Osteocyte (in vitro differentiated cells): ENCODE measurements at places on chromosomes 7 and 10. TPM values are rescaled to one million over a fixed set of nuclear protein-coding genes. Genes with fewer than 3 reads are reported as not detected.

Gene TEX47
- not detected in 2 replicates for total RNA-seq

DNA sequence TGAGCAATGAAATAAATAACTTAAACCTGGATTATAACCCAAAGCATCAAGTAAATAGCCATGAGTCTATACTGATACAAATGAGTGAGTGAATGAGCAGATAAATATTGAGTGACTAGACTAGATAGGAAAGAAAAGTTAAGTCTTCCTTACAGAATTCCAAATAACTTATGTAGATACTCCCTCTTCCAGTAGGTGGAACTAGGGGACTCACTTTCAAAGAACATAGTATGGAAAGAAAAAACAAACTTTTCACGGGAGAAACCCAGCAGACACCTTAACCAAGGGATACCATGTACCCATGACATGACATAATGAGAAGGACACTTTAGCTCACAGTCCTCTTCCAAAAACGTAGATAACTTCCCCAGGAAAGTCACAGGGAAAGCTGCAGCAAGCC is 32.2 kb downstream of the CSGALNACT2 start:
- no peaks in the 10 kb centered on the region for H3K27me3 ChIP-seq
- H3K36me3 ChIP-seq: peaks cover 32% of the 10 kb centered on the region
- DNase-seq: no peak
- no peak overlapping the region for H3K4me3 ChIP-seq
- H3K27ac ChIP-seq: no peak overlapping the region
- no peaks in the 10 kb centered on the region for H3K4me1 ChIP-seq

Gene PLAC9
- 125 and 131 TPM in 2 replicates for total RNA-seq

GRCh38 chr7:24764972-24765744 is 7.9 kb upstream of the GSDME start:
- H3K4me3 ChIP-seq: no peak overlapping the region
- no peak overlapping the region for H3K27ac ChIP-seq

DNA sequence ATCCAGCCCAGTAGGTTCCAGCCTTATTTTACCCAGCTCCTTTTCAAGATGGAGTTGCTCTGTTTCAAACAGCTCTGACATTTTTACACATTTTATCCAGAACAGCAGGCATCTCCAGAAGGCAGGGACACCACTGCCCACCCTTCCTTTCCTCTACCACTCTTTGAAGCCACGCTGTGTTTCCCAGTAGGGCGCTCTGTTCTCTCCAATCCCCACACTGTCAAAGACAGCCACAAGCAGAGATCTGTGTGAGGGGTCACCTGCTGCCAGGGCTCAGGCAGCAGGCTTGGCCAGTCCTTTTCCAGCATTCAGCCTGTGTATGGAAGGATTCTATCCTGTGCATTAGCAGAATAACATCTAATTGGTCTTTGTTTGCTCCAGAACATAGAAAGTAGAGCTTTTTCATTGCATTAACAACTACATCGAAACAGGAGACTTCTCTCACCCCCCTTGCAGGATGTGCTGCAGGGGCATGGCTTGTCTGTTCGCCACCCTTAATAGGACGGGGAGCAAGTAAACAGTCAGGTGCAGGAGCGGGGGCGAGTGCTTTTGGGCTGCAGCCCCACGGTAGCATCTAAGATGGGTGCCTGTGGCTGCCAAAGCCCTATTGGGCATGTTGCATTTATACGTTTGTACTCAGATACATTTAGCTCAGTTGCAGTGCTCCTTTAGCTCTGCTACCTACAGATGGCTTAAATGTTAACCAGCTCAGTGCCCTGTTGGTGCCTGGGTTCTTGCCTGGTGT is 326.1 kb downstream of the GALNT17 start:
- no peak overlapping the region for H3K27ac ChIP-seq
- no peak for DNase-seq
- H3K4me1 ChIP-seq: no peaks in the 10 kb centered on the region
- no peaks in the 10 kb centered on the region for H3K27me3 ChIP-seq

Gene RARRES2
- total RNA-seq: not detected in 2 replicates

DNA sequence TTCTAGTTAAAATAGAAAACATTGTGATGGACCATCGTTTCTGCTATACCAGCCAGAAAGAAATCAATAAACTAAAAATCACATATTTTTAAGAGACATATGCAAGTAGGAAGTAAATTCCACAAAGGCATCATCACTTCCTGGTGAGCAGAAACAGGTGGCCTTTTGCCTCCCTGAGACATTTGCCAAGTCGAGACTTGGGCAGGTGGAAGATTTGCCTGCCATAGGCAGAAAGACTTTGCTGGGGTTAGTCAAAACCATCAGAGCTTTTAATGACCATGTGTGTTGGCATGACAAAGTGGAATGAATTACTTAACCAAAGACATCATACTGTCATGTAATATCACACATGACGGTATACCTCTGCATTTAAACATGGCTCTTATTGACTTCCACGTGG is 66.0 kb upstream of the FGL2 start:
- H3K36me3 ChIP-seq: no peaks in the 10 kb centered on the region
- H3K27me3 ChIP-seq: no peaks in the 10 kb centered on the region
- H3K4me1 ChIP-seq: peaks cover 21% of the 10 kb centered on the region
- H3K4me3 ChIP-seq: no peak overlapping the region
- no peak for DNase-seq
- H3K27ac ChIP-seq: no peak overlapping the region

Gene TMEM236
- 0.08 and 0.11 TPM in 2 replicates for total RNA-seq

DNA sequence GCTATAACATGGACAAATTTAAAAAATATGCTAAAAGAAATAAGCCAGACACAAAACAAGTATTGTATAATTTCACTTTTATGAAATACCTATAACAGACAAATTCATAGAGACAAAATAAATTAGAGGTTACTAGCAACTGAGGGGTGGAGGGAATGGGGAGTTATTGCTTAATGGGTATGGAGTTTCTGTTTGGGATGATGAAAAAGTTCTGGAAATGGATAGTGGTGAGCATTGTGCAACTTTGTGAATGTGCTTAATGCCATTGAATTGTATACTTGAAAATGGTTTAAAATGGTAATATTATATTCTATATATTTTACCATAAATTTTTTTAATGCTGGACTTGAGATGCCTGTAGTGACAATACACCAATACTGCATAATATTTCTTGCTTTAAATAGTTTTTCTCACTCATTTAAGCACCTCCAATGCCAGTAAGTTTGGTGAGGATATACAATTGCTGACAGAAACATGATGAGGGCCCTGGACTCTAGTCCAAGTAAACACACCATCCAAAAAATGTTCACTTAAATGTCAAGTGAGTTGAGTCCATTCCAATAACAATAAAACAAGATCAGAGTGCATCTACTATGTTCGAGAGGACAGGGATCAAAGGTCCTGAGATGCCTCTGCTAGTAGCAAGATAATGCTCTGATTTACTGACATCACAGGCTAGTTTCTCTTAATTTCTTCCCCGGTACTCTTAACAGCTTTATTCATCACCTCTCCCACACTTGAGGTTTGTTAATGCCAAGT is 71.9 kb downstream of the NT5C2 start:
- no peaks in the 10 kb centered on the region for H3K27me3 ChIP-seq
- H3K4me1 ChIP-seq: peaks cover 22% of the 10 kb centered on the region
- no peak for DNase-seq
- peaks cover 11% of the 10 kb centered on the region for H3K36me3 ChIP-seq
- no peak overlapping the region for H3K27ac ChIP-seq

DNA sequence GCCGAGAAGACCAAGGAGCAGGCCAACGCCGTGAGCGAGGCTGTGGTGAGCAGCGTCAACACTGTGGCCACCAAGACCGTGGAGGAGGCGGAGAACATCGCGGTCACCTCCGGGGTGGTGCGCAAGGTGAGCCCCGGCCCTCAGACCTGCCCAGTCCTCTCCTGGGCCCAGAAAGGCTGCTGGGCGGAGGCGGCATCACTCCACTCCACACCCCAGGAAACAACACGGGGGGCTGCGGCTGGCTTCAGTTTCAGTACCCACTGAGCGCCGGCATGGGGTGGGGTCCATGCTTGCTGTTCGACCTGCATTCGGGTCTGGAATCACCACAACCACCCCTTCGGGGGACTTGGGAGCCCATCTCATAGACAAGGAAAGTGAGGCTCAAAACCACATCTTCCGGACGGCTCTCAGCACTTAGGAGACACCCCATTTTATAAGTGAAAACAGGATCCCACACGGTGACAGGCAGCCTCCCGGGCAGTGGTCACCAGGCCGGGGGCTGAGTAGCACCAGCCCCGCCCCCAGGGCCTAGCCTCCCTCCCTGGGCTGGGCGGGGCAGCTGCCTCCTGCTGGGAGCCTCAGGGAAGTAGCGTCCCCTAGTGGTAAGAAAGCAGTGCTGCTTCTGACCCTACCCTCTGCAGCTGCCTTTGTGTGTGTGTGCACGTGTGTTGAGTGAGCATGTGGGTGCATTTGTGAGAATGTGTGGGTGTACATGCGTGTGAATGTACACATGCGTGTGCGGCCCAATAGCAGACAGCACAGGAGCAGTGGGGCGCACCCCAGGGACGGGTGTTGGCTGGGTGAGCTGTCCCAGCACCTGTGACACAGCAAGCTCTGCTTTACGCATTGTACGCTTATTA is 1.8 kb downstream of the SNCG start:
- no peaks in the 10 kb centered on the region for H3K27me3 ChIP-seq
- no peak overlapping the region for H3K27ac ChIP-seq
- H3K36me3 ChIP-seq: no peaks in the 10 kb centered on the region
- no peak overlapping the region for H3K4me3 ChIP-seq

GRCh38 chr7:105677410-105677730 is 96.1 kb upstream of the EFCAB10 start:
- no peaks in the 10 kb centered on the region for H3K36me3 ChIP-seq
- H3K27me3 ChIP-seq: no peaks in the 10 kb centered on the region
- H3K4me1 ChIP-seq: peaks cover 8% of the 10 kb centered on the region
- no peak for DNase-seq

- H3K4me1 ChIP-seq: peaks cover 12% of the 10 kb centered on the region
- H3K36me3 ChIP-seq: no peaks in the 10 kb centered on the region
- no peaks in the 10 kb centered on the region for H3K27me3 ChIP-seq
- H3K4me3 ChIP-seq: no peak overlapping the region
- DNase-seq: no peak
- no peak overlapping the region for H3K27ac ChIP-seq
These were observed 918.1 kb upstream of the POT1 start for GRCh38 chr7:125847692-125848091.

- H3K27me3 ChIP-seq: peaks cover 3% of the 10 kb centered on the region
- no peaks in the 10 kb centered on the region for H3K36me3 ChIP-seq
- H3K4me1 ChIP-seq: no peaks in the 10 kb centered on the region
- H3K4me3 ChIP-seq: no peak overlapping the region
- no peak for DNase-seq
These were observed 1325.5 kb downstream of the REEP3 start for GRCh38 chr10:64846700-64847099.

- no peak overlapping the region for H3K4me3 ChIP-seq
- no peak for DNase-seq
- peaks cover 14% of the 10 kb centered on the region for H3K4me1 ChIP-seq
These were observed 77.1 kb downstream of the MPLKIP start for GRCh38 chr7:40057292-40057691.

Gene PLAU
- total RNA-seq: 112 and 118 TPM in 2 replicates

DNA sequence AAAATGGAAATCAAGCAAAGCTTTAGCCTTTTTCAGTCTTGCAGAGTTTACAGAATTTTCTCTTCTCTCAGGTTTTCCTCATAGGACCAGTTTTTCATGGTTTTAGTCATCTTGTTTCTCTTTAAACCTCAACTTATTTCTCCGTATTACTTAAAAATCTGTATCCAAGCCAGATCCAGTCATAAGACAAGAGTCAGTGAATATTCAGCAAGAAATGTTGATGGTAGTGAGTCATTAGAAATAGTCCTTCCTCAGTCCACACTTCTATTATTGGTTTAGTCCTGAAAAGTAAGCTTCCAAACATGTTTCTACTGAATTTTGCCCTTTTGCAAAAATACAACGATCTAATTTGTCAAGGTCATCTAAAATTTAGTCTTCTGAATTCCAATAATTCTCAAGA is 107.0 kb downstream of the VIM start:
- no peaks in the 10 kb centered on the region for H3K4me1 ChIP-seq
- H3K27ac ChIP-seq: no peak overlapping the region
- DNase-seq: no peak
- peaks cover 24% of the 10 kb centered on the region for H3K27me3 ChIP-seq
- H3K4me3 ChIP-seq: no peak overlapping the region

DNA sequence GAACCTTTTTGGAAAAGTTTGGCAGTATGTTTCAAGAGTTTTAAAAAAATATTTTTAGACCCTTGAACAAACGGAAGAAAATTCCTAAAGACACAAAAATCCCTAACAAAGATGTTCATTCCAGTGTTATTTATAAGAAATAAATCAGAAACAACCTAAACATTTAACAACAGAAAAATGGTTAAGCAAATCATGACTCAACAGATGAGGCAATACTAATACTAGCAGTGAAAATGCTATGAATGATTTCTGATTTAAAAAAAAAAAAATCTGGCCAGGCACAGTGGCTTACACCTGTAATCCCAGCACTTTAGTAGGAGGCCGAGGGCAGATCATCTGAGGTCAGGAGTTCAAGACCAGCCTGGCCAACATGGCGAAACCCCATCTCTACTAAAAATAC is 61.0 kb downstream of the ARHGAP12 start:
- H3K27me3 ChIP-seq: no peaks in the 10 kb centered on the region
- H3K4me1 ChIP-seq: peaks cover 26% of the 10 kb centered on the region
- H3K36me3 ChIP-seq: peaks cover 3% of the 10 kb centered on the region
- H3K27ac ChIP-seq: no peak overlapping the region
